Ecto neural progenitor cell (in vitro differentiated cells): ENCODE measurements at places on chromosomes 7 and 10.

DNA sequence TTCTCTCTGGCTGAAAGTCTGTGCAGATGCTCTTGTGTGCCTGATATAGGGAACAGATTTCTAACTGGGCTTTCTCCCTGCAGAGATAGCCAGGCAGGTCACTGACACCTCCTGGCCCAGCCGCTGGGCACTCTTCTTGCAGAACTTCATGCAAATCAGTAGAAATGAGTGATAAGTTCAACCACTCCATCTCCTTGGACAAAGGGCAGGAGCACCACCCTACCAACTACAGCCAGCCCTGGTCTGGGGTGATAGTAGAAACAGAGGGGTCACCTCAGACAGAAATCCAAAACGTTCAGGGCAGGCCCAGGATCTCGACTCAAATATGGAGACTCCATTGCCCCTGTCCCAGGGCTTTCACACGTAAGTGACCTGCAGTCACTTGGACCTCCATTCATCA lies 917.8 kb upstream of the ZNF722 start:
- DNase-seq, result peak; percentile 6

DNA sequence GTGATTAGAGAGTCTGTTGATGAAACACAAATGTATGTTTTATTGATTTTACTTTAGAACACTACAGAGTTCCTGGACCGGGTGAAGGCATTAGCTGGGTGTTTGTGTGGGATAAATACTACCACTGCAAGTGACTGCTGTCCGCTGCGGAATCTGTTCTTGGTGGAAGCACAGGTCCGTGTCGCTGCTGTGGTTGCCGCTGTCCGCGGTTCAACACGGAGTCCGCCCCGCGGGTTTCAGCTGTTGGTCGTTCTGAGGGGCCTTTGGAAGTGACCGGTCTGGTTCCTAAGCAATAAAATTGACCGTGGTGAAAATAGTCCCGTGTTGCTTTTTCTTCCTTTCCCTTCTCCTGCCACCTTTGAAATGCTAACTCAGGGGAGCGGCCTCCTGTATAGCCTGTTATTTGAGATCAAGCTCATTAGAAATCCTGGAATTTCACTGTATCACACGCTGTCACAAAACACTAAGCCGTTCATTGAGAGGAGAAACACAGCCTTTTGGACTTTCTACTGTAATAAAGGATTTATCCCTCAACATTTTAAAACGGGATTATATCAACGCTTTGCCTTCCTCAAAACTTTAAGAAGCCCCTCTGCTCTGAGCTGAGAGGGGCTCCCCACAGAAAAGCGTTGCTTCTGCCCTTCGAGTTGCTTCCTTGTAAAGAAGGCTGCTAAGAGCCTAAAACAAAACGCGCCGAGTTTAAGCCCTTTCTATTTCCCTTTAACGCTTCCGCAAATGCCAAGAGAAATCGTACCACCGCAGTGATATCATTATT lies 2.6 kb downstream of the NKX6-2 start:
- no peak for DNase-seq

GRCh38 chr7:25318047-25318446 lies 89.8 kb upstream of the NPVF start:
- DNase-seq, result no peak

GRCh38 chr7:114083166-114084001 lies 164.6 kb upstream of the PPP1R3A start:
- DNase-seq, result peak; percentile 82

DNA sequence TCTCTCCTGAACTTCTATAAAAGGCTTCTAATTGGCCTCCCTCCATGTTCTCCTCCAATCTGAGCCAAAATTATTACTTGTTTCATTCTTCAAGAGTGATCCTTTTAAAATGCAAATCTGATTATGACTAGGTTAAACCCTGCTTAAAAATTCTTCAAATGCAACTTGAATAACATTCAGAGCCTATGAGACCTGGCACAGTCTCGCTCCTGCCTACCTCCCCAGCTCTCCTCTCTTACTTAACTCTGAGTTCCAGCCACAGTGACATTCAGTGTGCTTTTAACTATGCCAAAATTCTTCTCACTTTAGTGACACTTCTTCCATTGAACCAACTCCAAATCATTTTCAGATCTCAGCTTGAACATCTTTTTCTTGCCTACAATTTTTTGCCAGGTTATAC lies 68.8 kb downstream of the TMEM168 start:
- DNase-seq, result no peak

GRCh38 chr7:81331061-81332018 lies 412.5 kb upstream of the SEMA3C start:
- no peak for DNase-seq

DNA sequence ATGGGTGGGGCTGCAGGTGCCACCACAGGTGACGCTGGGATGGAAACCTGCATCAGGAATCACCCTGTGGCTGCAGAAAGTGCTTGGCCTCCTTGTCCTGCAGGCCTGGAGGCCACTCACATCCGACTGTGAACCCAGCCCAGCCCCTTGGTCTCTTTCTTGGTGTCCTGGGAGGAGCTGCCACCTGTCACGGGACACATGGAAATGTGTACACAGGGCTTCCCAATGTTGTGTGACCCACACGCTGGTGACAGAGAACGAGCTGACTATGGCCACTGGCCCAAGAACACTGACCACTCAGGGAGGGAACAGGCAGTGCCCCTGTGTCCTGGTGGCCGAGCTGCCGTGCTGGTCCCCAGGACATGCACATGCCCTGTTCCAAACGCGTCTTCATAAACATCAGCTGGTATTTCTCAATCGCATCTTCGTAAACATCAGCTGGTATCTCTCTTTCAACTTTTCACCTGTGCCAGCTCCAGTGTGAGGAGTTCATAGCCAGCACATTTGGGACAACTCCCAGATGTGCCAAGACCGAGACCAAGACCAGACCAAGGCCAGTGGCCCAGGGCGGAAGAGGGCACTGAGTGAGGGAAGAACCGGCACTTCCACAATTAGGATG lies 57.9 kb upstream of the INPP5A start:
- no peak for DNase-seq
